ENCODE measurements at places on chromosomes 2 and 18.

- no peak for DNase-seq
Observed at GRCh38 chr2:235011929-235012631, 60.3 kb downstream of the SH3BP4 start.

GRCh38 chr2:25252291-25253152 lies 84.1 kb upstream of the POMC start:
- DNase-seq, result peak; percentile 68

DNA sequence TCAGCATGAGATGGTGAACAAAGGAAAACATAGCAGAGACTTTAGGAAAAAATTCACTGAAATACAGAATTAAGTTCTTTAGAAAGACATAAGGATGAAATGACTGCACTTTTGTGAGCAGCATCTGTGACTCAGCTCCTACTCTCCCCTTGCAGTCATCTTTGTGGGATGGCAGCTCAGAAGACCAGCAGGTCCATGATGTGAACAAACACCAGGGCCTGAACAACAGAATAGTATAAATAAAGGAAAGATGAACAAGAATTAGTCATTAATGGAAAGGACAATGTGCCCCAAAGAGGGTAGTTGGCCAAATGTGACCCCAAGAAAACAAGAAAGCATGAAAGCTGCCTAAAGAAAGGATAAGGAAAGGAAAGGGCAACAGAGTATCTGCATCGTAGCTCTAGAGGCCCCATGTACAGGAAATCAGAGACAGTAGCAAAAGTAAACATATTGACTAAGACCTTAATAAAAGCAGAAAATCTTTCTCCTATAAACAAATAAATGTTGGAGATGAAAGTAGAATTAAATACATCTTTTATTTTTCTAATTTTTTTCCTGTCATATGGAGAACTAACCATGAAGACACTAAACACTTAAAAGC lies 318.0 kb downstream of the ZEB2 start:
- DNase-seq, result no peak

DNA sequence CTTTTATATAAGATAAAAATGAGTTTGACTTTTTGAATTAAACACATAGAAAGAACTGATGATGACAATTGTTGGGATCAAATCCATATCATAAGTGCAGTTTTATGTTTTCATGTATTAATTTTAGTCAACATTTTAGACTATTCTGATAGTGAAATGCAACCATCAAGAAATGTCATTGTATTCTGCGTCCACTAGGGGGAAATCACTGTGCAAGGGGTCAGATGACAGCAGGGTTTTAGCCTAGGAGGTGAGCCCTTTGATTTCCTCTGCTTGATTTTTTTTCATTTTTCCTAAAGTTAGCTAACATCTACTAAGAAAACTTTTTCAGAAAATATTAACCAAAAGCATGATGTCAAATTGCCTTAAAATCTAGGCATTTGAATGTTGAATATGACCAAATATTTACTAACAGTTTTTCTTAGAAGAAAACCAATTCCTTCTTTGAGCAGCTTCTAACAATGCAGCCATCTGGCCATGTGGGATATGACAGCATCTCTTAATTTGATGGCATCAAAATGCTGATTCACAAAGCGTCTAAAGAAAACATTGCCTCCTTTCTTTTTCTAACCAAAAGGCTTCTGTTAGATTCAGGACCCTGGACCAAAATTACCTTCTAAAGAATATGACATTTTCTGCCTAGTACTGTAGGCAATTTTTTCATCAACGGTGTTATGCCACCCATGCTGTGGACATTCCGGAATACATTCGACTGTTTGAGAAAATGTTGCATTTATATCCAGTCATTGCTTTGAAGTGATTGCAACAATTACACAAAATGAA lies 141.5 kb downstream of the SPHKAP start:
- DNase-seq, result no peak

DNA sequence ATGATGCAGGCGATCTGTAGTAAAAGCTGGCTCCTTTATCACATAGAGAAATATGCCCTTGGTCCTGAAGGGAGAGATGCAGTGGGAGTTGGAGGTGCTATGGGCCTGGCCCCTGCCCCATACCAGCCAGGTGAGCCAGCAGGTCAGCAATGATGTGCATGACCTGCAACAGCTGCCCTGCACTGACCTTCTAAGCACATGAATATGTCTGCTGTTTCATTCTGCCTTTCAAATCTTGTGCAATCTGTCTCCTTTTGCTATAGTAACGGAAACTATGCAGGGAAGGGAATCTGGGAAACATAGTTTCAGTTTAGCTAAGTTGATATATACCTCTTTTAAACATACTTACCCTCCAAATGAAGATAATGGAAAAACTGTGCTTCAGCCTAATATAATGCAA lies 235.2 kb downstream of the TDRD15 start:
- no peak for DNase-seq
